ENCODE measurements at places on chromosomes 1 and 21. TPM values are rescaled to one million over a fixed set of nuclear protein-coding genes. Genes with fewer than 3 reads are reported as not detected.

The NKAIN1 gene
- polyA plus RNA-seq = not detected

The CNTN2 gene
- polyA plus RNA-seq = not detected

- no peak for DNase-seq
Measured at GRCh38 chr21:29423099-29423870, 124.6 kb downstream of the BACH1 start.

GRCh38 chr1:83857103-83857502, 141.8 kb downstream of the TTLL7 start:
- DNase-seq = peak; percentile 13

DNA sequence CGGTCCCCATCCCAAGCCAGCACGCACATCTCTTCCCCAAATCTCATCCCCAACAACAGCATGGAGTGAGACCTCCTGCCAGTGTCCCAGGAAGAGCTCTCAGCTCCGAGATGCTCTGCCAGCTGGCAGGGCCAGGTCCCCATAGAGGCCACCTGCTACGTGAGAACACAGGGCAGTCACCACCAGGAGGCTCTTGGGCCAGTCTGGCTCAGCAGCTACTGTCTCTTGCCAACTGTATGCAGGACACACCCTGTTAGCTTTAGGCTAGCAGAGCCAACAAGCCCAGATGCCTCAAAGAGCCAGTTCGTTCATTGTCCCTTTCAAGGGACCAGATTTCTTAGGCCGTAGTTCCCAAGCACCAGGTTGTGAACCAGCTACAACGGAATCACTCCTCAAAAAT, 36.9 kb downstream of the FBXO2 start:
- DNase-seq = no peak

The CDCA8 gene
- 0.09 TPM for polyA plus RNA-seq

DNA sequence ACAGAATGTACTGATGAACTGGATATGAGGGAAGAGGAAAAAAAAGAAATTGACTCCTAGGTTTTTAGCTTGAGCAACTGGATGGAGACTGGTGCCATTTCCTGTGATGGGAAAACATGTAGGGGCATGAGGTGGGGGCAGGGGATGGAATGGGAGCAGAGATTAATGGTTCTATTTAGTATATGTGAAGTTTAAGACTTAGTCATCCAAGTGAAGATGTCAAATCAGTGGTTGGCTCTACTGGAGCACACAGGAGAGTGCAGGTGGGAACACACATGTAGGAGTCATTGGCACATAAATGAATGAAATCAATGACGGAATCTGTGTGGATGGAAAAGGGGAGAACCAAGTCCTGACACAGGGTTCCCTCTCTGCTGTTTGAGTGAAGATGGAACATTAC, 224.4 kb upstream of the COA6 start:
- no peak for DNase-seq

DNA sequence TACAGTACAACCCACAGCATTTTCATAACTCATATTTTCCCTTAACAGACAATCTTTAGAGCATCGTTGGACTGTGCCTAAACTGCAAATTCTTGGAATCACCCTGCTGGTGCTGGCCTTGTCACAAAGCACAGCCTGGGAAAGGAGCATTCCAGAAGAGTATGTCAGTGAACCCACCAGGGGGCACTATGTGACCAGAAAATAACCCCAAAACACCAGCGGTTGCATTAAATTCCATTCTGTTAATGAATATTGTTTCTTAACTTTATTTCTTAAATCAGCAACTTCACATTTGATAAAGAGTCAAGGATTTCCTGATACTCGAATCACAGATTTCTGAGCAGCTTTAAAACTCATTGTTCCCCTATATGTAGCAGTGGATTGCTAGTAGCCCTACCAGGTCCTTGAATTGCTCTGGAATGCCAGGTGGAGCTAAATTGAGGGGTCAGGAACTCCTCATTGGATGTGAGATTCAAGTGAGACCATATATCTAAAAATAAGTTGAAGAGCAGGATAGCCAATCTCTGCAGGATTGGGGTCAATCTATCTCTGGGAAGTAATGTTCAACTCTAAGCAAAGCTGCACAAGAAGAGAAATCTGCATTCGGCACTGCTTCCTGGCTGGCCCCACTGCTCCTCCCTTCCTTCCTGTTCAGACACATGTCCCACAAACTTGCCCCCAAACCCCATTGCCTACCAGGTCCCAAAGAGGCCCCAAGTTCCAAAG, 12.7 kb upstream of the RAB4A start:
- peak; percentile 67 for DNase-seq

- DNase-seq = no peak
Measured at GRCh38 chr21:27146268-27146667, 179.4 kb upstream of the ADAMTS5 start.

The MROH7 gene
- not detected for polyA plus RNA-seq

DNA sequence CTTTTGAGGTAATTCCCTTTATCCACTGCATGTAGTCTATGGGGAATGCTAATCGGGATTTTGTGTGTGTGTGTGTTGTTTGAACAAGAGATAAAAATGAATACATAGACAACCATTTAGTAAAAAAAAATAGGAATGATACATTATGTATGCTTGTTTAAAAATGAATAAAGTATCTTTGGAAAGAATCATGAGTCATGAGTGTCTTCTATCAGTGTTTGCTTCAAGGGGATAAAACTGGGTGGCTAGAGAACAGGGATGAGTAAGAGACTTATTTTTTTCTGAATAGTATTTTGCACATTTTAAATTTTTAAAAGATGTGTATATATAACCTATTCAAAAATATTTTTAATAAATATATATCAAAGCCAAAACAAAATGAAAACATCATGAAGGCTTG, 839.4 kb upstream of the ADGRL4 start:
- no peak for DNase-seq

- no peak for DNase-seq
Measured at GRCh38 chr1:215900684-215901083, 333.6 kb downstream of the KCTD3 start.

The SLC25A34 gene
- polyA plus RNA-seq = 0.08 TPM

The CELA2A gene
- polyA plus RNA-seq = not detected

DNA sequence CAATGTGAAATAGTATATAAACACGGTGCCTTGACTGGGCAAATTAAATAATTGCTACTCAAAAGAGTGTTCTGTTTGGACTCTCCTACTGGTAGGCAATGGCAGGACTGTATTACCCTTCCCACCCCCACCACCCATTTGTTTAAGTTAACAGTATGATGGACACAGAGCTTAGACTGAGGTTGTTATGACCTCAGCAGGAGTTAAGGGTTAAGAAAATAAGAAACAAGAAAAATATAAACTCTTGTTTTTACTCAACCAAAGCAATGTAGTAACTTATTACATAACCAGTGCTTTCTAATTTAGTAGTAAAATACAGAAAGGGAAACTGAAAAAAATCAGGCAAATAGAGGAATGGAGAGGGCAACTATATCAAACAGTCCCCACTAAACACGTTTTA, 19.9 kb upstream of the SERPINC1 start:
- DNase-seq = no peak

DNA sequence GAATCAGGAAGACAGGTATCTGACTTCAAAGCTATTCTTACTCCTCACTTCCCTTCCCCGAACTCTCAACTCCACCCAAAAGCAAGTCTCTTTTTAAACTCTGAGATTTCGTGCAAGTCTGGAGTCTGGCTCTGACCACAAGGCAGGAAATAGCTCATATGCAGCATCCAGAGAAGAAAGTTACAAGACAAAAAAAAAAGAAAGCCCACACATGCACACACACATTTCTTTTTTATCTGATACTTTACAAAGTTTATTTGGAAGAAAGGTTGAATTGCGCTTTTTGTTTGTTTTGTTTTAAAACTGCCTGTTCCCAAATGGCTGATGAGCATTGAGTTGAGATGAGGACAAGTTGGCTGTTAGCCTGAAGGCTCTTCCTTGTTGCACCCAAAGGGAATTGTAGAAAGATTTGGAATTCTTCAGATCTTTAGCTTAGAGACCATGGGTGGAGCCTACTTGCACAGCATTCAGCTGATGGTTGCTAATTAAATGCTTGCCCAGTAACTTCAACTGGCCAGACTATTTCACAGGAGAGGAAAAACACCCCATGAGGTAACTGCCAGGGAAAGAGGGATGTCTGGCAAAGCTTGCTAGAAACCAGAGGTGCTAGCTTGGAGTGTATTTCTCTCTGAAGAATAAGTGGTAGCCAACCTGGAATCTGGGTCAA, 490.3 kb downstream of the TTLL7 start:
- no peak for DNase-seq

The IFI44L gene
- 17.4 TPM for polyA plus RNA-seq

- DNase-seq = no peak
Measured at GRCh38 chr21:15079269-15079668, 14.5 kb upstream of the NRIP1 start.

DNA sequence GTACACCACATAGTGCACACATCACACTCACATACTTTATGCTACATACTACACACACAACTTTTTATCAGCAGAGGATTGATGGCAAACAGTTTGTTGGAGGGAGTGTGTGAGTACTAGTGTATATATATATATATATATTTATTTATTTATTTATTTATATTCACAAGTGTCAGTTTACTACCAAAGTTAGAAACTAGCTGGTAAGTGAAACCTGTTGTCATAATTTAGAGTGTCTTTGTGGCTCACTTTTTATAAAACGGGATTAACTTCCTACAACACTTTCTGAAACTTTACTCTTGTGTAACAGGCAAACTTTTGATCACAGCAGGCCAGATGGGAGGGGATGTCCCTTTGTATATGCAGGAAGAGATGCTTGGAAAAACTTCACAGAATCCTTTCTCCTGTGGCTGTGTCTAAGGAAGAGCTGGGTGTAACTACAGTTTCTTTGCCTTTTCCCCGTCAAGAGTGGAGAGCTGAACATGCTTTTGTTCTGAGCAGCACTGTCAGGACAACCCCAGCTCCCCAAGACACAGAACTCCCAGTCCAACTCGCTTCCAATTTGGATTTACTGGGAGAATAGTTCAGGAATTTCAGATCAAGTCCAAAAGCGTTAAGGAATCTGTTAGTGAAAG, 1.9 kb upstream of the SAMD13 start:
- DNase-seq = no peak

GRCh38 chr1:16983649-16984048, 3.2 kb upstream of the MFAP2 start:
- no peak for DNase-seq

The C4BPB gene
- not detected for polyA plus RNA-seq

The RSPO1 gene
- not detected for polyA plus RNA-seq

- peak; percentile 85 for DNase-seq
Measured at GRCh38 chr1:225428068-225428880, 436 bp upstream of the LBR start.

- DNase-seq = no peak
Measured at GRCh38 chr1:20096840-20097447, 22.4 kb downstream of the PLA2G2D start.

The SDC3 gene
- polyA plus RNA-seq = 0.05 TPM

DNA sequence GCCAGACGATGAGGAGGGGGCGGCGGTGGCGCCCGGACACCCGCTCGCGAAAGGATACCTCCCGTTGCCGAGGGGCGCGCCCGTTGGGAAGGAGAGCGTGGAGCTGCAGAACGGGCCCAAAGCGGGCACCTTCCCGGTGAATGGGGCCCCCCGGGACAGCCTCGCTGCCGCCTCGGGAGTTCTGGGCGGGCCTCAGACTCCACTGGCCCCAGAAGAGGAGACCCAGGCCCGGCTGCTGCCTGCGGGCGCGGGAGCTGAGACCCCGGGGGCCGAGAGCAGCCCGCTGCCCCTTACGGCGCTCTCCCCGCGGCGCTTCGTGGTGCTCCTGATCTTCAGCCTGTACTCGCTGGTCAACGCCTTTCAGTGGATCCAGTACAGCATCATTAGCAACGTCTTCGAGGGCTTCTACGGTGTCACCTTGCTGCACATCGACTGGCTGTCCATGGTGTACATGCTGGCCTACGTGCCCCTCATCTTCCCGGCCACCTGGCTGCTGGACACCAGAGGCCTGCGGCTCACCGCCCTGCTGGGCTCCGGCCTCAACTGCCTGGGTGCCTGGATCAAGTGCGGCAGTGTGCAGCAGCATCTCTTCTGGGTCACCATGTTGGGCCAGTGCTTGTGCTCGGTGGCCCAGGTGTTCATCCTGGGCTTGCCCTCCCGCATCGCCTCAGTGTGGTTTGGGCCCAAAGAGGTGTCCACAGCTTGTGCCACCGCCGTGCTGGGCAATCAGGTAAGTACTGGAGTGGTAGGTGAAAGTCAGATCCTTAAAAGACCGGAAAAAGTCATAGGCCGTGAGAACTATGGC, 588 bp downstream of the FLVCR1 start:
- peak; percentile 10 for DNase-seq

DNA sequence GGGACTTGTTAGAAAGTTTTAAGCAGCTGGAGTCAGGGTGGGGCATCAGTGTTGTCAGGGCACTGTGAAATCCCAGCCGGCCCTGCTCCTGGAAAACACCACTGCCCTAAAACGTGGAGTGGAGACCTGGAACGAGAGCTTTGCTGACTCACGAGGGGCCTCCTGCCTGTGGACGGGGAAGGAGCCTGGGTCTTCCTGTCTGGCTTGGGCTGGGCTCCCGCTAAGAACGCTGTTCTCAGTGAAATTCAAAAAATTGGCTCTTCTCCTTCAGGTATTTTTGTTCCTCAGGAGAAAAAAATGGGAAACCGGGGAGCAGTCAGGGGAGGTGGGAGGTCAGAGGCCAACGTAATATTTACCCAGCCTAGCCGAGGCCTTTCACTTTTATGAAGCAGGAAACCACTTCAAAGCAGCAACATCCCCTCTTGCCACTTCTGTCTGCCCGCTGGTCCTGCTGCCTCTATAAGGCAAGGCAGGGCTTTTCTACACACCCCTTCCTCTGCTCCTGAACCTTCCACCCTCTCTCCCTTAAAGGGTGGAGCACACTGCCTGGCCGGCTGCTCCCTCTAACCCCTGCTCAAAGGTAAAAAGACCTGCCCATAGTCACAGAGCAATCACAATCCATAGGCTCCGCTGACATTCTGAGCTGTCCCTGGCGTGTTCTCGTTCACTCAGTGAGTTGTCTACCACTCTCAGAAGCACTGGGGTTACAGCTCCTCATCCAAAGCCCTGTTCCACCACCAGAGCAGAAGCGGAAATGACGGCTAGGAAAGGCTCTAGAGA, 8.0 kb downstream of the PLXNA2 start:
- DNase-seq = peak; percentile 24

GRCh38 chr21:29601047-29601446, 302.3 kb downstream of the BACH1 start:
- no peak for DNase-seq

DNA sequence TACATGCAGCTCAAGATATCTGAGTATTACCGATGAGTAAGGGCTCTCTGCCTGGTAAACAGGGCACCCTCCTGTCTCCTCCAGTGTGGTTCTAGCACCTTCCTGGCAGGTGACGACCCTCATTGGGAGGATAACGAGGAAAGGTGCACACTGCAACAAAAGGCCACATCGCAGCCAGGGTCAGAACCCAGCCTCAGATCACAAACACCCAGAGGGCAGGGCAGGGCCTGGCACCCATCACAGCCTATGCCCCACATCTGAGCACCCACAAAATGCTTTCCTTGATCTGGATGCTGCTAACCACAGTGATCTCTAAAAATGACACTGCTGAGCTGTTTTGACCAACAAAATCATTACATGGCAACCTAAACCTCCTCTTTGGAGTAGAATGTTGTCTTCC, 23.8 kb downstream of the C1orf198 start:
- no peak for DNase-seq
